ENCODE measurements at places on chromosomes 16 and 17.

- DNase-seq: no peak
Observed at GRCh38 chr16:53588081-53588648, 85.2 kb upstream of the AKTIP start.

- DNase-seq: no peak
Observed at GRCh38 chr16:3646348-3646920, 8.1 kb upstream of the DNASE1 start.

GRCh38 chr17:74853048-74853397, 6.7 kb downstream of the GRIN2C start:
- no peak for DNase-seq

- DNase-seq: no peak
Observed at GRCh38 chr17:82831041-82831817, 8.6 kb downstream of the ZNF750 start.

GRCh38 chr17:56909742-56910508, 3.9 kb downstream of the TRIM25 start:
- DNase-seq: no peak

GRCh38 chr17:1045456-1045855, 48.5 kb downstream of the TIMM22 start:
- no peak for DNase-seq

GRCh38 chr16:9000664-9001063, 37.0 kb upstream of the USP7 start:
- no peak for DNase-seq

GRCh38 chr17:79652999-79653643, 42.3 kb upstream of the RBFOX3 start:
- DNase-seq: no peak

DNA sequence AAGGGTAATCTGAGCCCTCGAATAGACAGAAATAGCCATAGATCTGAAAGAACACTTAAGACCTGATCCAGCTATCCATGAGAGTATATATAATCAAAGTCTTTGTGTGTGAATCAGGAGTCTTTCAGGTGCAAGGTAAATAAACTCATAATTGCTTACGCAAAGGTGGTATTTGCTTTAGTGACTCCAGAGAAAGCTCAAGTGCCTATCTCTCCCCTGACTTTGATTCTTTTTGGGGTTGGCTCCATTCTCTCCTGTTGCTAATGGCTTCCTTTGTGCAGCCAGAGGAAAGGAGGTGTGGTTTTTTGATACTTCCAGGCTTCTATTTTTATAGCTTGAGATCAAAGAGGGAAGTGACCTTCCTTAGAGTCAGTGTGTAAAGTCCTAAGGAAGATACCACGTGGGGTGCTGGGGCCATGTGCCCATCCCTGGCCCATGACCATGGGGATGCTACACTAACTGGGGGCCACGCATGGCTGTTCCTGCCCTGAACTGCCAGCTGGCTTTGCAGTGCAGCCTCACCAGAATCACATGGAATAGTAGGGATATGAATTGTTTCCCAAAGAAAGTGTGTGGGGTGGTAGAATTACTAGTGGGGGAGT, 45.8 kb downstream of the TENT4B start:
- no peak for DNase-seq

DNA sequence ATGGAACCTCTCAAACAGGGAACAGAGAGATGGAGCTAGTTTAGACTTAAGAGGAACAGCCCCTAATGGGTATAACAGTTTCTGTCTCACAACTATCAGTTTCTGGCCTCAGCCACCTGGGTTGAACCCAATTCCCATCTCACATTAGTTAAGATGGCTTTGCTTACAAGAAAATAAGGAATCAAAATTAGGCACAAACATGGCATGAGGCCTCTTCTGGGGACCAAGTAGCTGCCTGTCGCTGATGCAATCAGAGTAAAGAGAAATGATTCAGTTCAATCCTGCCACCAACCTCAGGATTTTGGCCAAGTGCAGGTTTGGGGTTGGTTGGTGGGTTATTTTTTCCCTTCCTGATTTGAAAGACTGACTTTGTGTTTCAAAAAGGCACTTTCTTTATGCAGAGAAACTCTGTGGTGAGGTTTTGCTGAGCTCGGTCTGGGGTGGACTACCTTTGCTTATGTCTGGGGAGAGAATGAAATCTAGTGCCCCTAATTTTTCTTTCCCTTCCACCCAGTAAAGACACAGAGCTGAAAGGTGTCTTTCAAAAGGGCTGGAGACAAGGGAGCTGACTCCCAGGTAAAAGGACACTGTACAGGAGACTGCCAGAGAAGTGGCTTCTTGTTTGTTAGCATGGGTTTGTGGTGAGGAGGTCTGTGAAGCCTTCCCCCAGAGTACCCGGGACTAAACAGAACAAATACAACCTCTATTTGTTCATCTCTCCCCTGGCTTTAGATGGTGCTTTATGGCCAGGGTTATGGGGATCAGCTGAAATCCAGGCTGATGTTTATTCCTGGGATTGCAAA, 44.8 kb upstream of the NFAT5 start:
- no peak for DNase-seq

DNA sequence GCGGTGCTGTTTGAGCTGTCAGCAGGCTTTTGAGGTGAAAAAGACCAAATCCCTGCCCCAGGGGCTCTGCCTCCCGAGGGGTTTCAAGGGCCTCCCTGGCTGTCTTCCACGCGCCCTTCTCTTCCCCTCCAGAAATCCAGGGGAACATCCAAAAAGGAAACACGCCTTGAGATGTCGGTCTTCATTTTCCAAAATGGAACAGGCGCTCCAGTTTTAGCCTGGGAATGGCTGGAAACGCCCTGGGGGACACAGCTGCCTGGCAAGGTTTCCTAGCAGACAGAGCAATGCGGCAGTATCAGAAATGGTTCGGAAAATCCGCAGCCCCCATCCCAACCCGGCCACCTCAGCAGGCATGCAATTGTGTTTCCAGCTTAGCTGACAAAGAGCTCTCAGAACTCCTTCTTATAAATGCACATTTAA, 16.6 kb upstream of the LITAF start:
- no peak for DNase-seq
